ENCODE measurements at places on chromosomes 2 and 18.

- DNase-seq: no peak
Measured at GRCh38 chr2:235358981-235359471, 134.8 kb upstream of the AGAP1 start.

- no peak for DNase-seq
Measured at GRCh38 chr2:208334230-208334629, 68.2 kb downstream of the PIKFYVE start.

- DNase-seq: no peak
Measured at GRCh38 chr18:58726671-58727070, 55.4 kb downstream of the MALT1 start.

GRCh38 chr2:67792681-67793091 lies 270.1 kb downstream of the C1D start:
- no peak for DNase-seq

- no peak for DNase-seq
Measured at GRCh38 chr2:197079832-197080555, 153.5 kb upstream of the PGAP1 start.

GRCh38 chr2:236525411-236525997 lies 44.1 kb upstream of the ACKR3 start:
- DNase-seq: no peak

DNA sequence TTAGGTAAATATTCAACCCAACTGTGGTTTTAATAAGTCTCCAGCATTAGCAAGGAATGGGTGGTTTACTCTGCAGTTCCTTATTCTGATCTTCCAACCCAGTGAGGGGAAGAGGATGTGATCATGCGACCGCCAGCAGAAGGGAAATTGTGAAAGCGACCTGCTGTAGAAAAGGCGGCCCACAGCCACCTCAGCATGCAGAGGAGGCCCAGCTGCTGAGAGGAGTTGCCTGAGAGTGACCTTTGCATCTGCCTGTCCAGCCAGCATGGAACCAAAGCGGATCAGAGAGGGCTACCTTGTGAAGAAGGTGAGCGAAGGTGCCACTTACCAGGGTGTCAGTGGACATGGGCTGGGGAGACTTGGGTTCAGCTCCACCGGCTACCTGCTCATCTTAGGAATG lies at the start of gene PLEK:
Gene PLEK (plus strand): TSS at position 196 of the 400 bp plus-strand sequence. CDS start 70 bp downstream, at position 266.
- peak; percentile 84 for DNase-seq

DNA sequence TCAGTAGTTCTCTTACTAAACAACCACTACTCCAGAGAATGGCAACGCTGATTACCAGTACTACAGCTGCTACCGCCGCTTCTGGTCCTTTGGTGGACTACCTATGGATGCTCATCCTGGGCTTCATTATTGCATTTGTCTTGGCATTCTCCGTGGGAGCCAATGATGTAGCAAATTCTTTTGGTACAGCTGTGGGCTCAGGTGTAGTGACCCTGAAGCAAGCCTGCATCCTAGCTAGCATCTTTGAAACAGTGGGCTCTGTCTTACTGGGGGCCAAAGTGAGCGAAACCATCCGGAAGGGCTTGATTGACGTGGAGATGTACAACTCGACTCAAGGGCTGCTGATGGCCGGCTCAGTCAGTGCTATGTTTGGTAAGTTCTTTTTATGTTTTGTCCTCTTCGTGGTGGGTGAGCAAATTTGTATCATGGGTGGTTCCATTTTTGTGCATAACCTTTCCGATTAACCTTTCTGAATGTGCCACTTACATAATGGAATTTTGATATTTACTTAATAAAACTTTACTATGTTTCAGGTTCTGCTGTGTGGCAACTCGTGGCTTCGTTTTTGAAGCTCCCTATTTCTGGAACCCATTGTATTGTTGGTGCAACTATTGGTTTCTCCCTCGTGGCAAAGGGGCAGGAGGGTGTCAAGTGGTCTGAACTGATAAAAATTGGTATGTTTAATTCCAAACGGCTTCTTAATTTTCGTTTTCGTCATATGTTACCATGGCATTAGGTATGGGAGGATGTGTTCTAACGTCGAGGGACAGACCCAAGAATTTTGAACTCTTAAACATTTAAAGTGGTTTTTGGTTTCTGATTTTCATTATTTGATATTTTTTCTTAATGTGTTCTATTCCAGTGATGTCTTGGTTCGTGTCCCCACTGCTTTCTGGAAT lies 1.3 kb downstream of the SLC20A1 start:
- DNase-seq: no peak

GRCh38 chr18:21191596-21192307 lies 50.3 kb upstream of the GREB1L start:
- DNase-seq: peak; percentile 61

- DNase-seq: no peak
Measured at GRCh38 chr18:8957731-8958130, 144.8 kb upstream of the NDUFV2 start.

DNA sequence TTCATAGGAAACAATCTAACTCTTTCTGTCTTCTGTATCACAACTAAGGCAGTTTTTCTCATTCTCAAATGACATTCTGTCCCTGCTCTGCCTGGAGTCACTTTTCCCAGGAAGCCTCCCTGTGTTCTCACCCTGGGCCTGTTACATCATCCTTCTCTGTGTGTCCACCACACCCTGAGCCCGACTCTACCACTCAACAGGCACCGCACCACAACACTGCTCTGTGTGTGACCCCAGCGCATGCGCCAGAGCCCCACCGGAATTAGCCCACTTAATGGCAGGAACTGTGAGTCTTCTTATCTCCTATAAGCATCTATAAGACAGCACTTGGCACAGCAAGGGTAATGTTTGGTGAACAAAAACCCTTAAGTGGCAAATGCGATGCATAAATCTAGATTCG lies 32.3 kb downstream of the TGFBRAP1 start:
- no peak for DNase-seq

DNA sequence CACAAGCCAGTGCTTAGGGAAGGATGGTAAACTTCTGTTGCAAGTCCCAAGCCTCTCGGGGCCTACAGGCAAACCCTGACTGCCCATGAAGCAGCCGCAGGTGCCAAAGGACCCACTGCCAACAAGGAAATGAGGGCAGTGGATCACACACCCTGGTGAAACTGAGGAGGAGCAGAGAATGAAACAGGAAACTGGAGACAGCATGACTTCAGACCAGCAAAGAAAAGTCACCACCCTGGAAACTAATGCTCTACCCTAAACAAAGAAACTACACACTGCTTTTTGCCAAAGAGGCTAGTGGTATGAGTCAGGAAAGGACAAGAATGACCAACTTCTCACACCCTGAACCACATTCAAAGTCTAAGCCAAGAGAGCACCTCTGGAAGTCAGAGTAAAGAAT lies 97.2 kb downstream of the MYO5B start:
- peak; percentile 52 for DNase-seq

- no peak for DNase-seq
Measured at GRCh38 chr2:36912695-36913094, 53.6 kb downstream of the STRN start.

- DNase-seq: no peak
Measured at GRCh38 chr2:46241344-46241743, 55.9 kb upstream of the EPAS1 start.

DNA sequence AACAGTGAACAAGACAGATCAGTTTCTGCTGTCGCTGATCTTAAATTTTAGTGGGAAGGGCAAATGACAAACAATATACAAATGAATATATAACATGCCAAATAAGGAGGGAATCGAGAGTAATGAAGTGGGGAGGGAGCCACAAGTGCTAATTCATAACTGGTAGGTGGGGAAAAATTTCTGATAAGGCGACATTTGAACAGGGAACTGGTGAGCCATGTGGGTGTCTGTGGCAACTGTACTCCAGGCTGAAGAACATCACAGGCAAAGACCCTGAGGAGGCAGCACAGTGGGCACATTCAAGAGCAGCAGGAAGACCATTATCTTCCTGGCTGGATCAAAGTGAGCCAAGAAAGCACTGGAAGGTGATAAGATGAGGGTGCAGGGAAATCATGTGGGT lies 51.6 kb upstream of the CD28 start:
- DNase-seq: no peak

DNA sequence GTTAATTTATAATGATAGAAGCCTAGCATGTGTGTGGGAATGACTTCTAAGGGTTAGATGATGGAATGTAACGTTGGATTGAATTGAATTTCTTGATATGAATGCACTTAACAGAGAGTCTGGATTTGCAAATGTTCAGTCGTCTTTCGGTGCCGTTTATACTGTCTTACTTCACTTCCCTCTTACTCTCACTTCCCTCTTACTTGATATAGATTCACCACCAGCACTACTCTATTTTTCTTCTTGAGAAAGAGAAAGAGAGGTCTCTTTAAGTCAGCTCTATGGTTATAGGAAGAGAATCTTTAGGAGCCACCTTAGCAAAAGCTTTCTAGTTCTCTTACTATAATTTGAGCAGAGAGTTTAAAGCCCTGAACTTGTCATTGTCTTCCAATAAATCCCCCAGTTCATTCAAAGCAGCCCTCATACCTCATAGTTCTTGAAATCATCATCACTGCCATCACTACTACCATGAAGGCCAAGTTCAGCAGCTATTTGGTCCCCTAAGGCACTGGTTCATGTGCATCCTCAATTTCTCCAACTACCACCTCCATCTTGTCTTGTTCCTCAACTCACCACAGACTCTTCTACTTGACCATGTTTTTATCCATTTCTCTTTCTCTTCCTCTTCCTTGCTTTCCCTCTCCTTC lies 501.7 kb upstream of the TCF4 start:
- no peak for DNase-seq

DNA sequence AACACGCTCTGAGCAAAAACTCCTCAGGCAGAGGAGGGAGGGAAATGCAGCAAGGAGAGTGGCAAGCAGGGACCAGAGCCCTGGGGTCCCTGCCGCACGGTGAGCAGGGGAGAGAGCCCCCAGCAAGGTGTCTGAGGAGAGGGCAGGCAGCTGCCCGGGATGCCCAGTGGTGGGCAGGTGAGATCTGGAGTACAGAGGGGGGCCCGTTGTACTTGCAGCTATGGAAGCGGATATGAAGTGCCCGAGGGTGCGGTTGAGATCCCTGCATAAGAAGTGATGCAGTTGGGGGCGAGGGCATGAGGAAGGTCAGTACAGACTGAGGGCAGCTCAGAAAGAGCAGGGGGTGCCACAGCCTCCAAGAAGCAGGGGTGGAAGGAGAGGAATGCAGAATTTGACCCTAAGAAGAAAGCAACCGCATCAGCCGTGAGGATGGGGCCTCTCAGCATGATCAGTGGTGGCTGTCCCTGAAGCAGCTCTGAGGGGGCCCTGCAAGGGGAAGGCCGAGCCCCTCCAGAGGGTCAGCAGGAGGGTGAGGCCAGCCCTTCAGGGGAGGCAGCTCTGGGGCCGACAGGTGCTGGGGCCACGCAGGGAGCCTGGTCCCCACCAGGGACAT lies 29.4 kb downstream of the MTERF4 start:
- DNase-seq: no peak

DNA sequence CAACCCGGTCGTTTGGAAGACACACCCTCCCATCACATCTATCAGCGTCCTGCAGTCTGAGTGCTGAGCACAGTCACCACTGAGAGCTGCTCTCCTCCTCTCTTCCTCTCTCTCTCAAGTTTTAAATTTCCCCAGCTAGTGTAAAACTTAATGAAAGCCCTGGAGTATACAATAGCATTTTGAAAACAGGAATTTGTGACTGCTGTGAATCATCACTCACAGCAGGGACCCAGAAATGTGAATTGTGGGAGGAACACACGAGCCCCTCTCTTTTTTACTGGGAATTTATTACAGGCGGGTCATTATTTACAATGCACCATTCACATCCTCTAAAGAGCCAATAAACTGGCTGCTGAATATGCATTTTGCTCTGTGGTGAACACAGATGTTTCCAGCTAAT lies 185.0 kb upstream of the SMIM21 start:
- no peak for DNase-seq

GRCh38 chr2:84942964-84943421 lies 28.0 kb upstream of the KCMF1 start:
- no peak for DNase-seq

GRCh38 chr2:69945441-69945840 lies 16.0 kb downstream of the ASPRV1 start:
- DNase-seq: peak; percentile 79

- DNase-seq: no peak
Measured at GRCh38 chr2:114076961-114077360, 187.1 kb downstream of the ACTR3 start.

GRCh38 chr2:134254824-134255223 lies 952 bp downstream of the MGAT5 start:
- DNase-seq: no peak

DNA sequence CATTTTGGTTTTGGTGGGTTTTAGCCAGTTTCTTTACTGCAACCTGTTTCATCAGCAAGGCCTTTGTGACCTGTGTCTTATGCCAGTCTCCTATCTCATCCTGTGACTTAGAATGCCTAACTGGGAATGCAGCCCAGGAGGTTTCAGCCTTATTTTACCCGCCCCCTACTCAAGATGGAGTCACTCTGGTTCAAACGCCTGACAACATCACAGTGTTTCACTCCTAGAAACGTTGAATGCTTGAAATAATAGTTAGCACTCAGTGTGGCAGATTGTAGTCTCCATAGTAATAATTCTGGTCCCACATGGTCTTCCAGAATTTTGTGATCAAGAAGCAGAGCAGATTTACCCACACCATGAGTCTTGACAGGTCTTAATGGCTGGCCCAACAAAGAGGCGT lies 159.0 kb upstream of the TRIB2 start:
- no peak for DNase-seq

- peak; percentile 56 for DNase-seq
Measured at GRCh38 chr2:105744909-105745853, at the start of gene NCK2. NCK2 (plus strand) TSS chr2:105744912; CDS start chr2:105855064, 110,152 bp downstream.

DNA sequence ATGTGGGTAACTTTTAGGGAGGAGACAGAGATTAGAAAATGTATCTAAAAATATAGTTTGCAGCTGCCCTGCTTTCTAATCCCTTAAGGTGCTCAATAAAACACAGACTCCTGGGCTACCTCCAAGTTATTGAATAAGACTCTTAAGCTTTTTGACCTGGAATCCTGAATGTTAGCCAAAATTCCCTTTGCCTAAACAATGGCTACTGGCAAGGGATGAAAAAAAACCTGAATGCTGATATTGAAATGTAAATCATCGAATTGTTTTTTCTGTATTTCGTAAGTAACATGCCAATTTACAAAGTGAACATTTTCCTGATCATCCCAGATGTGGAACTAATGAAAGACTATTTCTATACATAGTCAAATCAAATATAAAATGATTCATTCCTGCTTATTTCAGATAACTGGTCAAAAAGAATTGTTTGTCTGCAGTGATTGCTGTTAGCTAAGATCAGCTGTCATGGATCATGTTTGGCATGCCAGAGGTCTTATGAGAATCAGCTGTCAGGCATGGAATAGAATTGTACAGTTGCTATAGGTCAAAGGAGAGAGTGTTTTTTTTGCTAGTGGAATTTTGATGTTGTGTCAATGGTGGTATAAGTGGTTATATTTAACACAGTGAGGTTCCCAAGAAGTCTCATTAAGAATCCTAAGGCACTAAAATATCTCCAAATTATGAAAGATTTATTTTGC lies 363.6 kb upstream of the CWC22 start:
- DNase-seq: no peak
